CD4-positive, alpha-beta T cell treated with Interleukin-17A for 1 hour (primary cell): ENCODE measurements at places on chromosomes 11 and 22.

GRCh38 chr11:66459138-66459778 is 7.4 kb upstream of the PELI3 start:
- DNase-seq: no peak

DNA sequence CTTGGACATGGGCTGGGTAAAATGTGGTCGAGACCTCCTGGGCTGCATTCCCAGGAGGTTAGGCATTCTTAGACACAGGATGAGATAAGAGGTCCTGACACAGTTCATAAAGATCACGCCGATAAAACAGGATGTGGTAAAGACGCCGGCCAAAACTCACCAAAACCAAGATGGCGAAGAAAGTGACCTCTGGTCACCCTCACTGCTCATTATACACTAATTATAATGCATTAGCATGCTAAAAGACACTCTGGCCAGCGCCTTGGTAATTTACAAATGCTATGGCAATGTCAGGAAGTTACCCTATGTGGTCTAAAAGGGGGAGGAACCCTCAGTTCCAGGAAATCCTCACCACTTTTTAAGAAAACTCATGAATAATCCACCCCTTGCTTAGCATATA is 983.3 kb downstream of the OPCML start:
- DNase-seq: no peak

- peak; percentile 76 for DNase-seq
Measured at GRCh38 chr11:116928102-116928777, 90.8 kb upstream of the APOA1 start.

DNA sequence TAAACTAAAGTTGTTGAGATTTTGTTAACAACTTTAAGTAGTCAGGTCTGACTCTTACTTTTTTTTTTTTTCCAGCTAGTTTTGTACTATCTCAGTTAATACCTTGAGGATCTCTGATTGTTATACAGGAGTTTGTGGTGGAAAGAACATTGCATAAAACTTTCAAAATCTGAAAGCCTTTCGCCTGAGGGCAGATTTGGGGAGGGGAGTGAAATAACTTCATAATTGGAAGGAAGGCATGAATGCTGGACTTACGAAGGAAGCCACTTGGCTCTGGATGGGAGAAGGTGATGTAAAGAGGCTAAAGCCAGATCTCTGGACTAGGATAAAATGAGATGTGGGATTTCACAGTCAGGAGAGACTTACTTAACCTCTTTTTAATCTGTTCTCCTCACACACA is 18.2 kb upstream of the FAT3 start:
- DNase-seq: no peak

DNA sequence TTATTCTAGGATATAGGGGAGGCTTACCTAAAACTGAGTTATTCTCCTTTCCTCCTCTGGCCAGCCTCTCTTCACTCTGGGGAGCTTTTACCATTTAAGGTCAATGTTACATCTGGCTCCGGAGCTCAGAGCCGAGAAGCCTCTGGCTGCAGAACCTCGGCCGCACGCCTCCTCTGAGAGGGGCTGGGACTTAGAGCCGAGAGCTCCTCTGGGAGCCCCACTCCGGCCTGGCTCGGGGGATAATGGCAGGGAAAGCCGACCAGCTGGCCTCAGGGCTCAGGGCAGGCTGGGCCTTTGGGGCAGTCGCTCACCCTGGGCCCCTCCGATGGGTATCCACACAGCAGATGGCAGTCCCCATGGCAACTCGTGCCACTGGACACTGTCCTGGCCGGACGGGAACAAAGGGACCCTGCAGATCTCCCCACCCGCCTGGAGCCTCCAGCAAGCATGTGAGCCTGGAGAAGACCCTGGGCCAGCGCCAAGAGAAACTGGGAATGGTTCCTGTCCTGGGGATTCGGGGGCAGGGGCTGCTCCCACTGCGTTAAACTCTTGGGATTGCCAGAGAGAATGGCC is at the start of gene IRAG1:
Gene IRAG1, minus strand, starts transcription at position 247 of the 573 bp plus-strand sequence. Its CDS starts 153 bp downstream, at position 94.
- no peak for DNase-seq

GRCh38 chr11:40130427-40130826 is 1329.0 kb downstream of the LRRC4C start:
- DNase-seq: no peak

DNA sequence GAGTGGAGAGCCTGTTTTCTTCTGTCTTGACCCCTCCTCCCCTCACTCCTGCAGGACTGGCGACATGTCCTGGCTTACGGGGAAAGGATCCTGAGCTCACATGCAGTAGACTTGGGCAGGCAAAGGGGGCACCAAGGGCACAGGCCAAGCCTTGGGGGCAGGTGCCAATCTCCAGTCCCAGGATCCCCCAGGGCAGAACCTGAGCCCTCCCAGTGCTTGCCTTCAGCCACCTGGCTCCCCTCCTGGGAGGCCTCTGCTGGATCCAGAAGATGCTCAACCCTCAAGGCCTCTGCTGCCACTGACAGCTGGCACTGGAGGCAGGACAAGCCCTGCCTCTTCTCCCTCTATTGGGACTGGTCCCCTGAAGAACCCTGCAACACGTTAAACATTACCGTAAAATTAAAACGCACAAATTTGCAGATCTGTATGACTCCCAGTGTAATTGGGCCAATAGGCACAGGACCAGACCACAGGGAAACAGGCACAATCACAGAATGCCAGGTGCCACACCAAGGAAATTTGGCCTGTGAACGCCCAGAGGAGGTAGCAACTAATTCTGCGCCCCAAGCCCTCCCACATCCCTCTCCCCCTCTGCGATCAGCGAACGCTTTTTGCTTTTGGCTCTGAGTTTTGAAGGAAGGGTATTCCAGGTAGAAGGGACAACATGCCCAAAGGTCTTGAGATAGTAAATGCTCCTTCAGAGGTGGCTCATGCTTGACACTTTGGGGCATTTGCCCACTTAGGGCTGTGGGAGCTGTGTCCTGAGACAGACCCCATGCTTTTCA is 967 bp upstream of the LZTR1 start:
- no peak for DNase-seq

DNA sequence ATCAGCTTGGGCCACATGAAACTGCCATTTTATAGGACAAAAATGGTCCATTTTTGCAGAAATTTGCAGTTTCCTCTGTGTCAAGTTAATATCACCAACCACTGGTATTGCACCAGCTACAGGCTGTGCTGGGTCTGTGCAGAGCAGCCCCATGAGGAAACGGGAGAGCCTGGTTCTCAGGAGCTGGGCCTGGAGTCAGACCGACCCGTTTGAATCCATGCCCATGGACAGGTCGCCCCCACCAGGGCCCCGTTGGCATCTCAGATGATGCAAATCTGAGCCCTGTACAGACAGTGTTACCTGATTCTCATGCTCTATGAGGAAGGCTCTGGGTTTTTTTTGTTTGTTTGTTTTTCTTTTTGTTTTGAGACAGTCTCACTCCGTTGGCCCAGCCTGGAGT is 9.8 kb upstream of the SEC14L6 start:
- no peak for DNase-seq

DNA sequence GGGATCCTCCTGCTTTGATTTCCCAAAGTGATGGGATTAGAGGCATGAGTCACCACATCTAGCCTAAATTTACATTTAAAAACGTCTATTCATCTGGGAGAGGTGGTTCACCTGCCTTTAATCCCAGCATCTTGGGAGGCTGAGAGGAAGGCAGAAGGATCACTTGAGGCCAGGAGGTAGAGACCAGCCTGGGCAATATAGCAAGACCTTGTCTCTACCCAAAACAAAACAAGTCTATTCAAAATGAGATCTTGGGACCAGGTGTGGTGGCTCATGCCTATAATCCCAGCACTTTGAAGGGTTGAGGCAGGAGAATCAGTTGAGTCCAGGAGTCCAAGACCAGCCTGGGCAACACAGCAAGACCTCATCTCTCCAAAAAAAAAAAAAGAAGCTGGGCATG is 4.9 kb upstream of the UBASH3B start:
- DNase-seq: no peak

GRCh38 chr22:49100773-49101172 is 726.9 kb downstream of the BRD1 start:
- DNase-seq: no peak

GRCh38 chr11:14907411-14908213 is 15.6 kb upstream of the CYP2R1 start:
- DNase-seq: peak; percentile 88

- DNase-seq: no peak
Measured at GRCh38 chr11:57131080-57131790, 50.5 kb upstream of the LRRC55 start.

- no peak for DNase-seq
Measured at GRCh38 chr11:64477675-64478074, 113.3 kb upstream of the SLC22A12 start.

DNA sequence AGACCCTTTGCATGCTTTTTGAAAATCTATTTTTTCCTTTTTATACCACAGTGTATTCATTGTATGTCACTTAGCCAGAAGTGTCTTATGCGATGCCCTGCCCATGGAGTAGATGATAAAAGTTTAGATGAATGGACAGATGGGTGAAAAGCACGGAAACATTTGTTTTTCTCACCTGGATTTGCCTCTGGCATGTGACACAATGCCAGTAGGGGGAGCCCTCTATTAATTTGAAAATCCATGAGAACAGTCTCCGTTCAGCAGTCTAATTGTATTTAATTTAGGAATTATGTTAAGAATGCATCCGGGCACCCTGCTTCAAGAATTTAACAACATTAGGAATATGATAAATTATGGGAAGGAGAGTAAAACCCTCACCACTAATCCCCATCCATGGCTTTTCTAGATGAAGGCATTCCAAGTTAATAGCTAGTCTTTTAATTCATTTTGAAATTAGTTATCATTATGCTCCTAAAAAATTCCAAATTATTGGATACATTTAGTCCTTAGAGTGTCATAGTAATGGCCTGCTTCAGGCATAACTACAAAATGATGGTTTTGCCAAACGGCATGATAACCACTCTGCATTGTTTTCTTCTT is 55.3 kb upstream of the ALKBH3 start:
- DNase-seq: peak; percentile 28

DNA sequence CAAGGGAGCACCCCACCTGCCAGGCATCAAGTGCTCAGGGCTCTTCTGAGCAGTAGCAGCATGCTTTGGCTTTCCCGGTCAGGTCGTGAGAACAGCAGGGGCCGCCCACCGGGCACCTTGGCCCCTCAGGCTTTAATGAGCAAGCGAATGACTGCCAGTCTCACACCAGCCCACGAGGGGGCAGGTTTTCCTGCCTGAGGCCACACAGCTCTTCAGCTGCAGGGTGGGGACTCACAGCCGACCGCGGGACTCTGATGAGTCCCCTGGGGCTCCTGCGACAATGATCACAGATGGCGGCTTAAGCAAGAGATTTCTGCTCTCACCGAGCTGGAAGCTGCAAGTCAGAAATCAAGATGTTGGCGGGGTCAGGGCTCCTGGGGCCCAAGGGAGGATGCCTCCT is 14.3 kb upstream of the FGF19 start:
- DNase-seq: no peak

GRCh38 chr11:132024587-132025295 is 654.3 kb downstream of the NTM start:
- DNase-seq: no peak

DNA sequence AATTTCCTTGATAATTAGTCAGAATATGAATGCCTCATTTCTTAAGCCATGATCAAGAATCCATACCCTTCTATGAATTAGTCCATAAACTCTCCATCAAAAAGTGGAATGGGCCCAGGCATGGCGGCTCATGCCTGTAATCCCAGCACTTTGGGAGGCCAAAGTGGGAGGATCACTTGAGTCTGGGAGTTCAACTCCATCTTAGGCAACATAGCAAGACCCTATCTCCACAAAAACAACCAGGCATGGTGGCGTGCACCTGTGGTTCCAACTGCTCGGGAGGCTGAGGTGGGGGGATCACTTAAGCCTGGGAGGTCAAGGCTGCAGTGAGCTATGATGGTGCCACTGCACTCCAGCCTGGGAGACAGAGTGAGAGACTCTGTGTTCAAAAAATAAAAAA is 52.1 kb upstream of the SHANK2 start:
- no peak for DNase-seq

DNA sequence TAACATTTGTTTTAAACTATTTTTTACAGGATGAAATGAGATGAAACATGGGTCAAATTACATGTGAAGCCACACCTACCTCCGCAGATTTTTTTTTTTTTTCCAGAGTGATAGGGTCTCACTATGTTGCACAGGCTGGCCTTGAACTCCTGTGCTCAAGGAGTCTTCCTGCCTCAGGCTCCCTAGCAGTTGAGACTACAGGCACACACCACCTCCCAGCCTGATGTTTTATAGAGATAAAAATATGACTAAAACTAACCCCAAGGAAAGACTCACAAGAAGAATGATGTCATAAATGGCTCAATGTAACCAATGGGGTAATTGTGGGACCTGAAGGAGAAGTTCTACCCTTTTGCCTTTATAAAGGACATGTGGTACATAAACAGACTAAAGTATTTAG is 52.3 kb upstream of the SOX6 start:
- DNase-seq: no peak

DNA sequence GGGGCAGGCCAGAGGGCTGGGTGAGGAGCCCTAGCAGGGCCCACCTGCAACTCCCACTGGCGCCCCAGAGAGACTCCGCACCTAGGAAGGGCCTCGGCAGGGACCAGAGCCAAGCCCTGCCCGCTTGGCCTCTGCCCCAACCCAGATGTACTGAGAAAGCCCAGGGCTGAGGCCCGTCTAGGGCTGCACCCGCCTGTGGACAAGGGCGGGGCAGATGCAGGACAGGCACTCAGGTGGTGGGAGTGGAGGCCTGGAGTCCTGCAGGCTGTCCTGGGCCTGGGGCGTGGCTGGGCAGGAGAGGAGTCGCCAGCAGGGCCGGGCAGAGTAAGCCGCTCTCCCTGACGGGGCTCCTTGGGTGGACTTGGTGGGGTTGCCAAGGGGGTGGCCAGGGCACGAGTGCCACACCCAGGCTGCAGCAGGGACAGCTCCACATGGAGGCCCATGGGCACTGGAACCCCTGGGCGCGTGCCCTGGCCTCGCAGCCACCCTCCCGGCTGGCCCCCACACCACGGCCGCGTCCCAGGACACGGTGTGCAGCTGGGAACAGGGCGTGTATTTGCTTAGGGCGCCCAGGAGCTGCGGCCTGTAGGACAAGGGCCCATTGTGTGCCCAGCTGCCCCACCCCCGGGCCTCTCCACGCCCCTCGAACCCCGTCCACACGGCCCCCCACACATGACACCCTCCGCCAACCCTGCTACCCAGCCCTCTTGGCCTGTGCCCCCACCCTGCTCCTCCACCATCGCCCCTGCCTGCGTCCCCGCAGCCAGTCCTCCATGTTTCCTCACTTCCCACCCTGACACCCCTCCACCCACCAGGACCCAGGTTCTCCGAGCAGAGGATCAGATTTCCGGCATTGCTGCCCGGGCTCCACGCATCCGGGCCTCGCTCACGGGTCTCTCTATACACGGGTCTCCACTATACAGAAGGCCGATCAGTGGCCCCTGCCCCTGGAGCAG is 11.3 kb upstream of the PIM3 start:
- no peak for DNase-seq

DNA sequence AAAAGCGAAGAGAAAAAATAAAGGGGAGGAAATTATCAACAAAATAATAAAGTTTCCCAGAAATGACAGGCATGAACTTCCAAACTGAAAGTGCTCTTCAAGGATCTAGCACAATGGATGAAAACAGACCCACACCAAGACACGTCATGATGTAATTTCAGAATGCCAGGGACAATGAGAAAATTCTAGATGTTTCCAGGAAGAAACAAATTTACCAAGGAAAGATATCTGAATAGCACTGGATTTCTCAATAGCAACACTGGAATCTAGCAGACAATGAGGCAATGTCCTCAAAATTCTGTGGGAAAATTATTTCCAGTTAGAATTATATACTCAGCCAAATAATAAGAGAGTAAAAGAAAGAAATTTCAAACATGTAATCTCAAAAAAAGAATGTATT is 46.0 kb downstream of the DENND5A start:
- no peak for DNase-seq

- DNase-seq: no peak
Measured at GRCh38 chr11:15615398-15616096, 500.8 kb downstream of the INSC start.
